ENCODE measurements at places on chromosomes 11 and 22.

GRCh38 chr11:8908099-8908498 lies 2.9 kb upstream of the AKIP1 start:
- DNase-seq, result no peak

DNA sequence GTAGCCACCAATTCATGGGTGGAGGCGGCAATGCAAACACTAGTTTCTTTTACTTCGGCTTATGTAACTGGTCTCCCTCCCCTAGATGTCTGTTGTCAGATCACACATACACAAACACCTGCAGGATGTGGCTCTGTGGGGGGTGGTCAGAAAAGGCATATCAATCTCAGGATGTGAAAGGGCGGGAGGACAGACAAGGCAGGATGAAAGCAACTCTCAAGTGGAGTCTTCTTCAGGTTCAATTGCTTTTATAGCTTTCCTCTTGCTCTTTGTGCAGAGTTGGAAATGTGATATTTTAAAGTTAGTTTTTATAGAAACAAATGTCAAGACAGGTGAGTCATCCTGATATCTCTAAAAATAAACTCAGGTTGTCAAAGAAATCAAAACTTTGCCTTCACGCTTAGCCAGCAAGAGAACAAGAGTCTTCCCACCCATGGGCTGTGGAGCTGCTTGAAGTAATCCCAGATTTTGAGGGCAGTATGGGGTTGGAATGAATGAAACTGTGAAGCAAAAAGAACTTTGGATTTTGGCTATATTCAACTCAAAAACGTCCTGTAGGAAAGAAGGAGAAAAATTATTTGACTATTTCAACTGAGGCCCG lies 423.4 kb downstream of the GUCY1A2 start:
- DNase-seq, result no peak

- no peak for DNase-seq
Observed at GRCh38 chr11:111112614-111113013, 132.9 kb upstream of the POU2AF2 start.

DNA sequence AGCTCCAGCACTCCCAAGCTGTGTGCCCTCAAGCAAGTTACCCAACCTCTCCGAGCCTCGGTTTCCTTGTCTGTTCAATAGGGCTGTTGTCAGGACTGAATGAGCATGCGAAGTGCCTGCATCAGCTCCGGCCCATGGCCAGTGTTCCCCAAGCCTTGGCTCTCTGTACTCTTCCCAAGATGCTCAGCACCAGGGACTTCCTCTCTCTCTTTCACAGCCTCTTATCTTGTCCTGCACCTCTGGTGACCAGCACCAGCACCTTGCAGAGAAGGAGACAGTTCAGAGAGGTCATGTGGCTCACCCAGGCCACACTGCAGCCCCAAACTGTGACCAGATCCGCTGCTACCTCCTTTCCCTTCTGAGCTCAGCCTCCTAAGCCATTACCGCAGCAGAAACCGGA lies 120.3 kb upstream of the ANO1 start:
- DNase-seq, result no peak

DNA sequence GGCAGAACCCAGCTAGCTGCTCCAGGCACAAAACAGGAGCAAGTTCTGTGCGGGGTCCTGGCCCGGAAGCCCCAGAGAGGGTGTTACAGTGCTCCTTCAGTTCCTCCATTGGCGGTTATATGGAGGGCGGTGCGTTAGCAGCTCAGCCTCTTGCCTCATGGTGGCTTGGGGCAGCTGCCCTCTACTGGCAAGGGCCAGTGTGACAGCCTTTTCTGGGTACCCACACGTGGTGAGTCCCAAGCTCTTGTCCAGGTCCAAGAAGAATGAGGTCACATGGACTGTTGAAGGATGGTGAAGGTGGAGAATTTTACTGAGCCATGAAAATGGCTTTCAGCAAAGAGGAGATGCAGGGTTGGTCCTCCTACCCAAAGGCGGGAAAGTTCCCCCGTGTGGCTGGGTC lies 100.5 kb downstream of the WT1 start:
- no peak for DNase-seq

DNA sequence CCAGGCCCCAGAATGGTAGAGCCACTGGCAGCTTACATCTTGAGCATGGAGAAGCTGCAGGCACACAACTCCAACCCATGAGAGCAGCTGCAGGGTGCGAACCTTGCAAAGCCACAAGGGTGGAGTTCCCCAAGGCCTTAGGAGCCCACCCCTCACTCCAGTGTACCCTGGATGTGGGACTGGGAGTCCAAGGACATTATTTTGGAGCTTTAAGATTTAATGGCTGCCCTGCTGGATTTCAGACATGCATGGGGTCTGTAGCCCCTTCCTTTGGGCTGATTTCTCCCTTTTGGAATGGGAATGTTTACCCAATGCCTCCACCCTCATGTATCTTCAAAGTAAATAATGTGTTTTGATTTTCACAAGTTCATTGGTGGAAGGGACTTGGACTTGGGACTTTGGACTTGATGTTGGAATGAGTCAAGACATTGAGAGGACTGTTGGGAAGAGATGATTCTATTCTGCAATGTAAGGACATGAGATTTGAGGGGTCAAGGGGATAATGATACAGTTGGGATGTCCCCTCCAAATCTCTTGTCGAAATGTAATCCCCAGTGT lies 1.1 kb upstream of the KRTAP5-7 start:
- no peak for DNase-seq

DNA sequence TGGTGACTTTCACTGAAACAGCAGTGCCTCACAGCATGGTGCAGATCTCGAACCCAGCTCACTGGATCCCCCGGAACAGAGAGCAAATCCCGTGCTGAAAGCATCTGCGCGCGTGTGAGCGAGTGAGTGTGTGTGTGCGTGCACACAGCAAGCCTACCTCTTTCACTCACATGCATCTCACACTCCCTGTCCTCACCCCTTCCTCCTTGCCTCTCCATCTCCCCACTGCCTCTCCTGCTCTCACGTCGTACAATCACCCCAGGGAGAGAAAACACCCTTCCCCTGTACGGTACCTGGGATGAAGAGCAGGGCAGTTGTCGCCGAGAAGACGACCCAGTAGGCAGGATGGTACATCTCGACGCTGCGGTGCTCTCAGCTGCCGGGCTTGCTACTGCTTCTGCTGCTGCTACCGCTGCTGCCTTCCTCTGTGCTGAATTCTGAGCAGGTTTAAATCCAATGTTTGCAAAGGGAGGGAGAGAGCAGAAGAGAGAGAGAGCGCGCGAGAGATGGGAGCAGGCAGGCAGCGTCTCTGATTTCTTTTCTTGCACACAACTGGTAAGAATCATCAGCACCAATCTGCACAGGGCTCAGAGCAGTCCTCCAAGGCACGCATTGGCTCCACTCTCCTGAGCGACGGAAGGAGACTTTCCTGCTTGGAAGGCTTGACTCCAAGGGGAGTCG lies at the start of gene OPCML:
Gene OPCML (minus strand): TSS at position 531 of the 681 bp plus-strand sequence.
- no peak for DNase-seq

DNA sequence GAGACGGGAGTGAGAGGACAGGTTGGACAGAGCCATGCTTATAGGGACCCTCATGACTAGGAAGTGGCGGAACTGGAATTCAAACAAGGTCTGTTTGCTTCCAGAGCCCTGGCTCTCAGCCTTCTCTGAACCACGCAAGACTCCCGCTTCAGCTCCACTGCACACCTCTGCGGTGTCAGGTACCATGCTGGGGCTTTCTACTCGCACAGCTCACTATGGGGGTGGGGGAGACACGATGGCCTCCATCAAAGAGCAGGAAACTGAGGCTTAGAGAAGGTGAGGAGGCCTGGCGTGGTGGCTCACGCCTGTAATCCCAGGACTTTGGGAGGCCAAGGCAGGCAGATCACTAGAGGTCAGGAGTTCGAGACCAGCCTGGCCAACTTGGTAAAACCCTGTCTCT lies 14.2 kb downstream of the SUN2 start:
- DNase-seq, result no peak

GRCh38 chr11:2202071-2202899 lies 30.7 kb upstream of the TH start:
- DNase-seq, result no peak

- DNase-seq, result no peak
Observed at GRCh38 chr11:122723576-122723975, 68.1 kb downstream of the UBASH3B start.

DNA sequence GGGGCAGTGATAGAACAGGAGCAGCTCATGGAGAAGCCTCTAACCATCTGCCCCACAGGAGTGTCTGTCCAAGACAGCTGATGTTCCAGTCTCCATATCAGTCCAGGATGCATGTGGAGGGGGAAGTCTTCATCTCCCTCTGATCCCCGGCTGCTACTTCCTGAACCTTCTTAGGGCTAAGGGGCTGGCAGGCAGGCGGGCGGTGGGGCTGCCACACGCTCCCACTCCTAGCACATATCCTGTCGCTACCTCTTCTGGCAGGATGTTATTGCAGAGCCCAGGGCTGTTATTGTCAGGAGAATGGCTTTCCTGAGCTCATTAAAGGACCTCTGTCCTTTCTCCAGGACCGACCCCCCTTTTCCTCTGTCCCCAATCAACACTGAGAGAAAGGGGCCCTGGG lies 25.4 kb downstream of the LRRC55 start:
- no peak for DNase-seq

GRCh38 chr11:47189100-47189834 lies 3.0 kb upstream of the PACSIN3 start:
- DNase-seq, result peak; percentile 78

DNA sequence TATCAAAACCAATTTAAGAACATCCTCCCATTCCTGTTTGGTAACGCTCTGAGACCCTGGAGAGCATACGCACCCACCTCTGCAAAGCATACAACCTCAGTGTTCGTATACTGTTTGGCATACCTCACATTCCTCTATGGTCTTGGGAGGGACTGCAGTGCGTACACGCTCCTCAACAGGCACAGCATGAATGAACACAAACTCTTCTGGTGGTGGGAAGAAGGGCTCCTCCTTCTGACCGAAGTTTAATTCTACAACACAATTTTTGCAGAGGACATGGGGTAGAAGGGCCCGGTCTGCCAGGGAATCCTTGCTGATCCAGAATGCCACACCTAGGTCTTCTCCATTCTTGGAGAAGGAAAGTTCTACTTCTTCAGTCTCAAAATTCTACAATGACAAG lies 5.3 kb downstream of the HNRNPUL2 start:
- no peak for DNase-seq

GRCh38 chr22:37270928-37271650 lies 11.2 kb upstream of the CYTH4 start:
- no peak for DNase-seq

DNA sequence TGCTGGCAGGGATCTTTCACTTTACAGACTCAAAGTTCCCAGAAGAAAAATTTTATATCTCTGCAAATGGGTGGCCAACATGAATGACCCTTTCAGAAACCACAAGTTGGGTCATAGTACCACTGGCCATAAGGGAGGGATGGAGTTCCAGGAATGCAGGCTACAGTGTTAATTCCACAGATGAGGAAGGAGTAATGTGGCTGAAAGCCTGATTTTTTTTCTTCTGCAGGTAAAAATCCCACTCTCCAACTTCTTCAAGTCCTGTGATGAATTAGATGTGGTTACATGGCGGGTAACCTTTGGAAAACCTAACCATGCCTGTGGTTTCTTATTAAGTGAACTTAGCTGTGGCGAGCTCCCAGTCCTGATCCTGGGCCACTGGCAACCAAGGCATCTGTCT lies 103.2 kb downstream of the SLC1A2 start:
- no peak for DNase-seq

DNA sequence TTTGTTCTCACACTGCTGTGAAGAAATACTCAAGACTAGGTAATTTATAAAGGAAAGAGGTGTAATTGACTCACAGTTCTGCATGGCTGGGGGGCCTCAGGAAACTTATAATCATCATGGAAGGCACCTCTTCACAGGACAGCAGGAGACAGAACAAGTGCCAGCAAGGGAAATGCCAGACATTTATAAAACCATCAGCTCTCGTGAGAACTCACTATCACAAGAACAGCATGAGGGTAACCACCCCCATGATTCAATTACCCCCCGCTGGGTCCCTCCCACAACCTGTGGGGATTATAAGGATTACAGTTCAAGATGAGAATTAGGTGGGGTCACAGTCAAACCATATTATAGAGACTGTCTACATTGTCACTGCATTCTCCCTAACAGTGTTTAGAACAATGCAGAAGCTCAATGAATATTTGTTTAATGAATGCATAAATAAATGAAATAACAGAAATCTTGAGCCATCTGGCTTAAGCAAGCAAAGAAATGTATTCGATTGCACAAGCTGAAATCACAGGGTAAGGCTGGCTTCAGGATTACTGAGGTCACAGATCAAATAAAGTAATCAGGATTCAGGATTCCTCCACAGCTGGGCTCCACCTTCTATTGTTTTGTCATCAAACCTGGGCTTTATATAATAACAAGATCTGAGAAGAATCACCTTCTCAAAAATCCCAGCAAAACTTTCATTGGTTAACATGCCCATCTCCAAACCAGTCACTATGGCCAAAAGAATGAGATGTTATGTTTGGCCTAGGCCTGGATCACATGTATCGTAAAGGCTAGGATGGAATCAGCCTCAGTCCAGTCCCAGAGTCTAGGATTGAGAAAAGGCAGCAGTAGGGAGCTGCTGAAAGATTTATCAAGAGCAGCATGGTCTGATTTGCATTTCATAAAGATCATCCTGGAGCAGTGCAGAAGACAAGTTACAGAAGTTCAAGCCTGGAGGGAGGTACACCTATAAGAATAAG lies 137.8 kb upstream of the UBASH3B start:
- no peak for DNase-seq

DNA sequence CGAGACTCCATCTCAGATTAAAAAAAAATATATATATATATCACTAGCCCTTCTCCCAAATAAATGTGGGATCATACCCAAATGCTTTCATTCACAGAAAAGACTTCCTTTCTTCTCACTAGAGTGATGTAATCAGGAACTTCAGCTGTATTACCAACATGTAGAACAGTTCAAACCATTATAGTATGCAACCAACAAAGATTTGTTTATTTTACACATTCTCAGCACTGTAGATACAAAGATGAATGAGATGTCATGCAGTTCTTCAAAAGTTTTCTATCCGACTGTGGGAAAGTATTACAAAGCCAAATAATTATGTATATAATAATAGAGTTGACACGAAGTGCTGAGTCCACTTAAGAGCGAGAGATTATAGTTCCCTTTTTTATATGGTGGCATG lies 22.2 kb upstream of the ZNF143 start:
- DNase-seq, result no peak

DNA sequence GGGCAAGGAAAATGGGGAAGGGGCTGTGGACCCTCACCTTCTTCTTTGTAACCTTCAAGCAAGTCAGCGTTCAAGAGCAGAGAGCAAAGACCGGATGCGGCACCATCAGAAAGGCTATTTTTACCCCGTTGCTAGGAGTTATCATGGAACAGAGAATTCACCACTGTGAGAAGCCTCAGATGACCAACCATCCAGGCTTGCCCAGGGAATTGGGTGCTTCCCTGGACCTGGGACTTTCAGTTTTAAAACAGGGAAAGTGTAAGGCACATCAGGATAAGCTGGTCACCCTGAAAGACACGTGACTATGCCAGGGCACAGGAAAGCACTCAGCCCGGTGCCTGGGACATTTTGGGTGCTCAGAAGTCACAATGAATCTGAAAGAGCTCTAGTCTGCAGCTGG lies 10.4 kb downstream of the GALNT18 start:
- DNase-seq, result peak; percentile 41

GRCh38 chr22:23969071-23969470 lies 2.4 kb downstream of the DDTL start:
- peak; percentile 1 for DNase-seq

- DNase-seq, result peak; percentile 33
Observed at GRCh38 chr11:76510060-76511047, 65.5 kb downstream of the EMSY start.
